ENCODE measurements at places on chromosomes 13 and 19.

- DNase-seq = no peak
These were observed 10.8 kb upstream of the BCAT2 start for GRCh38 chr19:48821633-48822032.

GRCh38 chr13:64688893-64689677 is 2541.1 kb downstream of the PCDH9 start:
- DNase-seq = no peak

GRCh38 chr19:29711584-29712132 is 3.4 kb downstream of the C19orf12 start:
- DNase-seq = no peak

GRCh38 chr19:6459262-6460098 is at the start of gene SLC25A23:
TSS of gene SLC25A23 (minus strand) at chr19:6459792. CDS start at chr19:6459628, 164 bp downstream.
- DNase-seq = peak; percentile 31

GRCh38 chr19:11506101-11506555 is 489 bp upstream of the ZNF653 start:
- no peak for DNase-seq

DNA sequence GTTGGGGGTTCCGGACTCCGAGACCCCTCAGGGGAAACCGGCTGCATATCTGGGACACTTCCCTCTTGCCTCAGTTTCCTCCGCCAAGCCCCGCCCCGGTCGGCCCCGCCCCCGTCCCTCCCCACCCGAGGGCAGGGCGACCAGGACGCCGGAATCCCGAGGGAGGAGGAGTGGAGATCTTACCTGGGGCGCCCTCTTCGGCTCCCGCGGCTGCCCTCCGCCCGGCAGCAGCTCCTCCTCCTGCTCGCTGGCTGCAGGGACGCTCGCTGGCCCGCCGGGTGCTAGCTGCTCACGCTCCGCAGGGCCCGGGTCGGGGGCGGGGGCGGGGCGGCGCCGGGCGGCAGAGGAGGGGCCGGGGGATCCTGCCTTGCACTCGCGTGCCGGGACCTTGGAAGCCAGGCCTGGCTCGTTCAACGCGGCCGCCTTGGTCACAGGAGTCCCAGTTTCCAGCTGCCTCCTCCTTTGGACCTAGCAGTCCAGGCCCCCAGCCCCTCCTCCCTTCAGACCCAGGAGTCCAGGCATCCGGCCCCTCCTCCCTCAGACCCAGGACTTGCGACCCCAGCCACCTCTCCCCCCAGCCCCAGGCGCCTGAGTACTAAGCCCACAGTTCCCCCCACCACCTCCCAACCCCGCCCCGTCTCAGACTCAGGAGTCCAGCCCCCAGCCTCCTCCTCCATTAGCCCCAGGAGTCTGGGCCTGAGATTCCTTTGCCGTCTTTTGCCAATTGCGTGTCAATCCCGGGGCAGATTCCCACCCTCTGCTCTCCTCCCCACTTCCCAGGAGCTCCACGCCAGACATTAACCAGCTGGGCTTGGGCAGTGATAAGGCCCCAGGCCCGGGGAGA is at the start of gene NTF4:
TSS of gene NTF4 (minus strand) at position 51 of the 844 bp plus-strand sequence. CDS start 2,821 bp downstream, outside the sequence.
- DNase-seq = no peak
